ENCODE measurements at places on chromosomes 5 and 9.

DNA sequence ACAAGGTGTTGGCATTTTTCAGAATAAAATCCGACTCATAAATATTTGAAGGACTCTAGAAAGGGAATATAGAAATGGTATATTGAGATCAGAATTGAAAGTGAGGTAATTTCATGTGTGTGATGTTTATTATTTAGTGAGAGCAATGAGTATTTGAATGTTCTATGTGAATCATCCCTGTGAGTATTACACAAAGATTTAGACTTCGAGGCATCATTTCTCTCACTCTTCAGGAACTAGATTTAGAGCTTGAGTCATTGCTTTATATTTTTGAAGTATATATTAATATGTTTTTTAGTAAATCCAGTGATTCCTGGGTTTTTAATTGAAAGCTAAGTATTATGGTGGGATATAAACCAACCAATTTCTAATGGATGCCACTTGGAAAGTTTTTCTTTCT, 91.2 kb downstream of the RAB3C start:
- DNase-seq: no peak

- no peak for DNase-seq
Observed at GRCh38 chr5:146751781-146752401, 126.7 kb downstream of the PPP2R2B start.

DNA sequence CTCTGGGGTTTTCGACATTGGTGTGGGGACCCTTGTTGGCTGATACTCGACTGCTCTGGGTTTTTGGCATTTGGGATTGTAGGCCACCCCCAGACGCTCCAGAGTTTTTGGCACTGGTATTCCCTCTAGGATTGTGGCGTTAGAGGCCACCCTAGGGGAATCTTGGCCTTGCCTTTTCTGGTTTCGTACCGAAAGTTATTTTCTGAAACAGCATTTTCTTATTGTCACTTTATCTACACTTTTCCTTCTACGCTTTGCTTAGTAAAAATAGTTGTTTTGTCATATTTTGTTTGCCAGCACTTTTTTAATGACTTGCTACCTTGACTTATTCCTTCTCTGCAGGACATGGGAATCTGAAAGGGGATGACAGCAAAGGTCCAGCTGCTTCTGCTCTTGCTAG, 25.1 kb upstream of the CLPTM1L start:
- no peak for DNase-seq

DNA sequence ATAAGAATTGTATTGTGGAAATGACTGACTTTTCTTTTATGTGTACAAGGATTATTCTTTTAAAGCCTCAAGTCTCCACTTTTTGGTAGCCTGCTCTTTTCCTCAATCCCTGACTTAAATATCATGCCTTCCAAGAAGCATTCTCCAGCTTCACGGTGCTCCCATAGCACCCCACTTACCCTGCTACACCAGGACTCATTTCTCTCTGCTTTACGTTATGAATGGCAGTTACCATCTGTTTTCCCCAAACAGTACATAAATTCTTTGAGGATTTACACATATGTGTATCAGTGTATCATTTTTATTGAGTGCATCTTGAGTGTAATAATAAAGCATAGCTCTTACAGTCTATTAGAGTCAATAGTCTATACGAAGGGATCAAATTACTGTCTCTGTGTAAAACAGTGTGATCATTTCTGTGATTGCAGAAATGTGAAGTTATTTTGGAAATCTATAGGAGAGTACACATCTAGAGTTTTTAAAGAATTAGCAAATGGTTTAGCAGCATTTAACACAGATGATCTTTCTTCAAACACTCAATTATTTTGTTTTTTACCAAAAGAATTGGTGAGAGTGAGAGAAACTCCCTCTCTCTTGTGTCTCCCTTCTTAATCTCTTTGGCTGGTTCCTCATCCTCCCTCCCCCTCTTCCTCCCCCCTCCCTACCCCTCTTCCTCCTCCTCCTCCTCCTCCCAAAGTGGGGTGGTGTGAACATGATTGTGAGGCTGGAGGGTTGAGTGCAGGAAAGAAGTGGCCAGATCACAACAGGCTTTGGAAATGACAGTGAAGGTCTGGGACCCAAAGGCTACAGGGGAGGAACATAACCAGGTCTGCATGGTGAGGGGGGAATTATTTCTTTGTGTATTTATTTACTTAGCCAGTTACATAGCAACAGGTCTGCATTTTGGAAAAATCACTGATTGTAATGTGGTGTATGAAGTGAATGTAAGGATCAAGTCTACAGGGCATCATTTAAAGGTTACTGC, 27.6 kb upstream of the ECM2 start:
- no peak for DNase-seq

DNA sequence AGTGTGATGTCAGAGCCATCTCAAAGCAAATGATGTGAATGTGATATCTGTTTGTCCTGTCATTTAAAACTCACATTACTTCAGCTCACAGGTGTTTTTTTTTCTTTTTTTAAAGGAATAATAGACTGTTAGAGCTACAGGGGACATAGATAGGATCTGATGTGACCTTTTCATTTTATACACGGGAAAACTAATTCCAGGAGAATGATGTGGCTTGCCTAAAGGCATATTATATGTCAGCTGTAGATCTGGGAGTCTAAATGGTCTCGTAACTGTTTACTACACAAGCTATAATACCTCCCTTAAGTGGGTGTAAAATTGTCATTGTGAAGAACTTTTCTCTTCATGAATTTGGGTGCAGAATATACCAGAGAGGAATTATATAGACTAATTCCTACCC, 2.0 kb downstream of the NMUR2 start:
- DNase-seq: no peak

DNA sequence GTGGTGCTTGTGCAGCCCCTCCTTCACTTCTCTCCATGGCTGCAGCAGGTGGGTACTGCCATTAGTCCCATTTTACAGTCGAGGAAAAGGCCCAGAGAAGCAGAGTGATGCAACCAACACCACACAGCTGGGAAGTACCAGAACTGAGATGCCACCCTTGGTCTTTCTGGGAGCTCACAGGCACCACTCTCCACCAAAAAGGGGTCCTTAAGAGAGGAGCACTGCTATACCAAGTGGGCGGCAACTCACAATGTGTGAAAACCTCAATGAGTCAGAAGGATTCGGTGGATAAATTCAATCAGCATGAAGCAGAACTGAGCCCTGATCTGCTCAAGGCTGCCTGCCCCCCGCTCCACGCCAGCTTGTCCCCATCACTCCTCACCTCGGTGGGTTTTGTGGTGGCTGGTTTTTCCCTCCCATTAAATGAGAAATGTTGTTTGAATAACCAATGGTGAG, 213.7 kb downstream of the FSTL4 start:
- no peak for DNase-seq

DNA sequence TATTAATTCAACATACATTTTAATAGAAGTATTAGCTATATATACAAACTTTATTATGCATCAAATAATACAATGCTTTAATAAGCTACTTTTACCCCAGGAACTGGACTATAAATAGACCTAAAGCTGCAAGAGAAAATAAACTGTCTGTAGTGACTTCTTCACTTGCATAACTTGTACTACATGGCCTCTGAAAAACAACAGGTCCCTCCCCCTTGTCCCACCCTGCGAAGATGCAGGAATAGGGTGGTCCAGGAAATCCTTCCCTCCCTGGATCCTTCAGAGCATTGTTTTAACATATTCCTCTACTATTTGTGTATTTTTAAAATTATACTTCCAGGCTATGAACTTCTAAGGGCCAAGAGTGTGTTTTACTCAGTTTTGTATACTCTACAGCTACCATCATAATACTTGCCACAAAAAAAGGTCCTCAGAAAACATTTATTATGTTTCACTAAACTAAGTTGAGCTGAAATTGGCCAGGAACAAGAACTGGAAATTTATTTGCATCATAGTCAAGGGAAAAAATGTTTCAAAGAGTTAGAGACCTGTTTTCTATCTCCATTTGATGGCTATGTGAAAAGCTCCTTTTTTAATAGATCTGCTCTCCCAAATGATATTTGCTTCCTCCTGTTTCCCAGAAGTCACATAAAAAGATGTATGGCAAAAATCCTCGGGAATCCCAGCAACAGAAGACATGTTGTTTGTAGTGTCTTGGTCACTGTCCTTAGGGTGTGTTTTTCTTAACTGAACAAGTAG, 15.2 kb upstream of the SELENOP start:
- DNase-seq: no peak

DNA sequence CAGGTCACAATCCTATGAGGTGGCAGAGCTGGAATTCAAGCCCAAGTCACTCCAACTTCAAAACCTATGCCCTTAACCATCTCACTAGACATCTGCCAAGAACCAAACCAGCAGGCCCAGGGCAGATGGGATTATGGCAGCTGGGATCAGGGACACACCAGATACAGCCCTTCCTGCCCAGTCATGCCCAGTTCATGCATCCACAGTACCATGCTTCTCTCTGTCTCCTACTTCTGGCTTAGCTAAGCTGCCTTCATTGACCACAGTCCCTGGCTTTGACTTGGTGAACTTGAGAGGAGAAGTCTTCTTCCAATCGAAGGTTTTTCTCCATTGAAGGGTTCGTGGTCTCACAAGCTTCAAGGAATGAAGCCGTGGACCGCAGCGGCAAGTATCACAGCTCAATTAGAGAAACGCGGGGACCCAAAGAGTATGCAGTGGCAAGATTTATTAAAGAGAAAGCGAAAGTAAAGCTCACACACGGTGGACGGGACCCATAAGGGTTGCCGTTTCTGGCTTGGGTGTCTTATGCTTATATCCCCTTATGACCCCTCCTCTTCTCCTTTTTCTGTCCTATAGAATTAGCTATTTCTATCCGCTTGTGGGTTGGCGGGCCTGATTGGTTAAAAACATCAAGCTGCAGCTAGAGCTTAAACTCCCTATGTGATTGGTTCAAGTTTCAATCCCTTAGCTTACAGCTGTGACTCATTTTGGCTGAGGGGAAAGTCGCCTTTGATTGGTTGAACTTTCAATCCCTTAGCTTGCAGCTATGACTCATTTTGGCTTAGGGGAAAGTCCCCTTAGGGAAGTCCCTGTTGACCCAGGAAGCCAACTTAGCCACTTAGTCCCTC, 101.2 kb downstream of the TRIM36 start:
- DNase-seq: no peak

DNA sequence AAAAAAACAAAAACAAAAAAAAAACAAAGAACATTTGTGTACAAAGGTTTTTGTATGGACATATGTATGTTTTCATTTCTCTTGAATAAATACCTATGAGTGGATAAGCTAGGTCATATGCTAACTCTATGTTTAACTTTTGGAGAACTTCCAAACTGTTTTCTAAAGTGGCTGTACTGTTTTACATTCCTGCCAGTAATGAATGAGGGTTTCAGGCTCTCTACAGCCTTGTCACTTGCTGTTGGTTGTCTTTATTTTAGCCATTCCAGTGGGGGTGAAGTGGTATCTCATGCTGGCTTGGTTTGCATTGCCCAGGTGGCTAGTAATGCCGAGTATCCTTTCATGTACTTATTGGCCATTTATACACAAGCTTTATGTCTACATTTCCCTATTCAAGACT, 9.1 kb upstream of the TRIO start:
- no peak for DNase-seq

DNA sequence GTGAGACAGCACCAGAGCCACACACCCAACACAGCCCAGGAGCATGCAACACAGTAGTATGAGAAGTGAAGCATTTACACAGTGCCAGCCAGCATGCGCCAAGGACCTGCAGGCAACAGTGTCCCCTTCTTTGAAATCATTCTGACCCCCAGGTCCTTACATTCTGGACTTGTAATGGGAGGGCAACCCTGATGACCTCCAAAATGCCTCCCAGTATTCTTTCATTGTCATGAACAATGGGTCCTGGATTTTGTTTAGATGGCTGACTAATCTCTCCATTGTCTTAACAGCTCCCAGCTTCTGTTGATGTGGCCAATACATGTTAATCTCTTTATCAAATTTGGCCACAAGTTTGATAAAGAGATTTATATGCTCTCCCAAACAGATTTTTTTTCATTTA, 417.1 kb downstream of the DMRTA1 start:
- DNase-seq: no peak

DNA sequence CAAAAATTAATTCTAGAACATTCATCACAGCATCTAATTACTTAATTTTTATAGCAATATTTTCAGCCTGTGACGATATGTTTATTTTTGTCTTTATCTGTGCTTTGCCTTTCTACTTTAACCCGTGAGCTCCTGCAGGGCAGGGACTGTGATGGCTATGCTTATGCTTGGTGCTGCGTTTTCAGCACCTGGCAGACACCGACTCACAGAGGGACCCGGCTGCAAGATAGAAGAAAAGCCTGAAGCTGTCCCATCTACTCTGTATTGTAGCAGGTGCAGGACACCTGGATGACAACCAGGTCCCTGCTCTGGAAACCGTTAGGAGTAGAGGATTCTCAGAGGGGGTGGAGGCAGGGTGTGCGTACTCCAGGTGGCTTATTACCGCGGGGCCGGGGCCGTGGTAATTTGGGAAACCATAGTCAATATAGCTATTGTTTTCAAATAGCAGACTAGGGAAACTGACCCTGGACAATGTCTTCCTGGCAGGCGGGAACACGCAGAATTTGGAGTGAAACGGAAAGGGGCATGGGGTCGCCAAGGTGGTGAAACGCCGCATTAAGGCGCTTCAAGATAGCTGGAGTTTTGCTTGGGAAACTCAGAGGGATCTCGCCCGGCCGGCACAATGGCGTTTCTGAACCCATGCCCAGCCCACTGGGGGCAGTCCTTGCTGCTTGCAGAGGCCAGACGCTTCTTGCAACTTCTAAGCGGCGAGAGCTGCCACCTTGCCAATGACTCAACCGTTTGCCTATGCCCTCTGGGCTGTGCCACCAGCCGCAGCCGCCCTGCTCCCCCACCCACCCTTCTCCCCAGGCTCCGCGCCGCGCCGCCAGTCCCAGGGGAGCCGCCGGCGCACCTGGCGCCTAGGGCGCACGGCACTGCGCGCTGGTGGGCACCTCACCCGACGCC, 140.1 kb upstream of the PALM2AKAP2 start:
- no peak for DNase-seq

GRCh38 chr5:10703676-10704075, 57.4 kb downstream of the DAP start:
- DNase-seq: no peak

DNA sequence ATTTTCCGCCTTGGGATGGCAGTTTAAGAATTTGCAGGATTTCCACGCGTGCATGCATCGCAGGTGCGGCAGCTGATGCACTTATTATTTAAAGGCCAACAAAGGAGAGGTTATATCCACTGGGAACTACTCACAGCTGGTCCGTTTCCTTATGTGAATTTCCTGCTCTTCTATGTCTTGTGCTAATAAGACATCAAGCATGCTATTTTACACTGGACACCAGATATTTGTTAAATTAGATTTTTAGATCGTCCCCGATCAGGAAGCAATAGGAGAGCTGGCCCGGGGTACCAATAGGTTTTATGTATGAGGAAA, 476 bp upstream of the DTWD2 start:
- DNase-seq: no peak

All from C1 segment of cervical spinal cord (tissue), 14 donors.